Large intestine (tissue), 12 donors: ENCODE measurements at places on chromosomes 13 and 19.

GRCh38 chr13:21948769-21949474 lies 278.0 kb downstream of the FGF9 start:
- no peak for DNase-seq
- H3K4me3 ChIP-seq: no peak overlapping the region
- no peaks in the 10 kb centered on the region for H3K36me3 ChIP-seq
- no peaks in the 10 kb centered on the region for H3K4me1 ChIP-seq
- H3K27me3 ChIP-seq: no peaks in the 10 kb centered on the region

DNA sequence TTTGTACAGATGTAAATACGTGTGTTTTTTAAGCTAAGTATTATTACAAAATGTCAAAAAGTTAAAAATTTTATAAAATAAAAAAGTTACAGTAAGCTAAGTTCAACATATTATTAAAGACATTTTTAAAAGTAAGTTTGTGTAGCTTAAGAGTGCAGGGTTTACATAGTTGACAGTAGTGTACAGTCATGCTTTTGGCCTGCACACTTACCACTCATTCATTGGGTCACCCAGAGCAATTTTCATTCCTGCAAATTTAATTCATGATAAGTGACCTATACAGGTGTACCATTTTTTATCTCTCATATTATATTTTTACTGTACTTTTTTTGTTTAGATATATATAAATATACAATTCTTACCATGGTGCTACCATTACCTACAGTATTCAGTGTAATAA lies 769.9 kb upstream of the SLITRK6 start:
- no peak overlapping the region for H3K4me3 ChIP-seq
- H3K36me3 ChIP-seq: no peaks in the 10 kb centered on the region
- no peak for DNase-seq
- no peaks in the 10 kb centered on the region for H3K4me1 ChIP-seq
- no peak overlapping the region for H3K27ac ChIP-seq
- H3K27me3 ChIP-seq: no peaks in the 10 kb centered on the region

- peaks cover 83% of the 10 kb centered on the region for H3K27me3 ChIP-seq
- no peaks in the 10 kb centered on the region for H3K36me3 ChIP-seq
- no peak overlapping the region for H3K4me3 ChIP-seq
- no peak overlapping the region for H3K27ac ChIP-seq
These were observed 904 bp upstream of the SOX1 start for GRCh38 chr13:112065867-112066623.

- H3K27me3 ChIP-seq: no peaks in the 10 kb centered on the region
- no peak overlapping the region for H3K4me3 ChIP-seq
These were observed 9.0 kb downstream of the ABHD8 start for GRCh38 chr19:17294051-17294891.

DNA sequence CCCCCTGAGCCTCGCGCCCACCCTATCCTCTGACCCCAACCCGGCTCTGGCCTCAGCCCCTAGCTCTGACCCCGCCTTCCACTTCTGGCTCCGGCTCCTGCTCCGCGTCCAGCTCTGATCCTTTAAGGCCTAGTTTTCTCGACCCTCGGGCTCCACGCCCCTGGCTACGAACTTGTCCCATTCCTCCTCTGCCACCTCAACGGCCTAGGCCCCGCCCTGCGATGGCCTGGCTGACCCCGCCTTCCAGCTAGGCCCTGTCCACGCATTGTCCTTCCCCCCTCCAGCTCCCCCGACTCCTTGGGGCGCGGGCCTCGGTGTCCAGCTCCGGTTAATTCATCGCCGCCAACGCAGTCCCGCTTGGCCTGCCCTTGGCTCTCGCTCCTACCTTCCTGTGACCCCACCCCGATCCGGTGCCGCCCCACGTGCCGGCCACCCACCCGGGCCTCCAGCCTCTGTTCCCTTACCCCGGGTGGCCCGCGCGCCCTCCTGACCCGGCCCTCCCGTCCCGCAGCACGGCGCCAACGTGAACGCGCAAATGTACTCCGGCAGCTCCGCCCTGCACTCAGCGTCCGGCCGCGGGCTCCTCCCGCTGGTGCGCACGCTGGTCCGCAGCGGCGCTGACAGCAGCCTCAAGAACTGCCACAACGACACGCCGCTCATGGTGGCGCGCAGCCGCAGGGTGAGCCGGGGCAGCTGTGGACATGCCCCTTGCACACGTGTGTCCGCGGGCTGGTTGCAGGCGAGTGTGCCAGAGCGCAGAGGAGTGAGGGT lies 9.4 kb downstream of the BCL3 start:
- H3K4me3 ChIP-seq: peak overlapping the region; percentile 21
- H3K4me1 ChIP-seq: peaks cover 40% of the 10 kb centered on the region
- H3K36me3 ChIP-seq: peaks cover 54% of the 10 kb centered on the region
- peak; percentile 71 for DNase-seq
- no peaks in the 10 kb centered on the region for H3K27me3 ChIP-seq

- H3K4me1 ChIP-seq: no peaks in the 10 kb centered on the region
- no peaks in the 10 kb centered on the region for H3K36me3 ChIP-seq
- no peaks in the 10 kb centered on the region for H3K27me3 ChIP-seq
These were observed 276.4 kb downstream of the KCNRG start for GRCh38 chr13:50291611-50292010.

DNA sequence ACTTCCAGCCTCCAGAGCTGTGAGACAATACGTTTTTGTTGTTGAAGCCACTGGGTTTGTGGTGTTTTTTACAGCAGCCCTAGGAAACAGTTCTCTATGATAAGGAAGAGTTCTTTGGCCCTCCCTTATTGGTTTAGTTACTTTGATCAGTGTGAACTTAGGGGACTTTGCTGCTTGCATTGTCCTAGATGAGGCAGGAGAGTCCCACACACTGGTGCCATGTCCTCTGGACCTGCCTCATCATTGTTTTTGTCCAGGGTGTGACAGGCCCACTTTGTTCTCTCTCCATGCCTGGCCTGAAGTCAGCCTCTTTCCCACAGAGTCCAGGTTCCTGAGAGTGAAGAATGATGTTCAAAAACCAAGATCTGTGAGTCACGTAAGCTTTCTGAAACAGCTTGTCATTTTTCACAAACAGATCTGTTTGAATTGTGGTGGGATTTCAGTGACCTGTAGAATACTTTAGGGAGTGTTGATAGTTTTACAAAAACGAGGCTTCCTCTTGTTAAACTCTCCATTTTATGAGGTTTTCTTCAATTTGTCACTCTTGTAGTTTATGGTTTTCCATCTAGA lies 63.8 kb downstream of the ING1 start:
- no peak overlapping the region for H3K27ac ChIP-seq
- H3K36me3 ChIP-seq: no peaks in the 10 kb centered on the region
- no peak for DNase-seq
- peaks cover 3% of the 10 kb centered on the region for H3K27me3 ChIP-seq
- H3K4me1 ChIP-seq: no peaks in the 10 kb centered on the region
